ENCODE measurements at places on chromosomes 4 and X.
A peak's percentile ranks its signal among the peaks of the same experiment; 100 is the strongest.

- DNase-seq, result no peak
- H3K4me3 ChIP-seq, result no peak overlapping the region
- H3K27me3 ChIP-seq, result no peaks in the 10 kb centered on the region
These were observed 25.9 kb upstream of the RBPJ start for GRCh38 chr4:26294904-26295303.

- no peak overlapping the region for H3K4me3 ChIP-seq
- no peak overlapping the region for H3K27ac ChIP-seq
- H3K36me3 ChIP-seq, result peaks cover 12% of the 10 kb centered on the region
- H3K4me1 ChIP-seq, result no peaks in the 10 kb centered on the region
- DNase-seq, result no peak
These were observed 46.4 kb downstream of the IL13RA1 start for GRCh38 chrX:118773782-118774181.

DNA sequence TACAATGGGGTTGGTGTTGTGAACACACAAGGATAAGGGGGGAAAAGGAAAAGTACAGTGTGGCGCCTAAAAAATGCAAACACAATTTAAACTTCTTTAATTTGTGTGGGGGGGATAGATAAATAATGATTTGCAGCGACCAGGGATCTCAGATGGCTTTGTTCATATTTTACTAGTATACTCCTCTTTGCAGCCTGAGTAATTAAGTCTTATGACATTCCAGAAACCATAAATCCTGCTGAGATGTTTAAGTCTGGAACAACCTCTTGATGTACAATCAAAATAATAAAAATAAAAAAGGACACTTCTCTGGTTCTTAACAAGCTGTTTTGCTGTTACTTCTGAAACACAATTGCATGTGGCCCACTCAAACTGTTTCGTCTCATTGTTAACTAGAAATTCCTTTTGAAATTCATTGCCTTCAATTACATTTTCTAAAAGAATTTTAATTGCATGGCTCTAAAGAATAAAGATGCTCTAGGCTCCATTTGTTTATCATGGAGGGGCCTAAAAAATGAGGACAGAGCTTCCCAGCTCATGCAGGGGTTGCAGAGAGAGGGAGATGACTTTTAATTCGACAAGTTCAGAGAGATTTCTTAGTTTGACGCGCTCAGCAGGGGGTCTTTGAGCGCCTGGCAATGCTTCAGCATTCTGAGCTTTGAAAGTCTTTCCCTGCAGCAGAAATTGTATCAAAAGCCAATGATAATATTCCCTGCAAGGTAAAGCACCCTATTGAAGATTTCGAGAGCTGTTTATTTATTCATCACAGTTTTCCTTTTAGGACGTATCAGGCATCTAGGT lies 892.4 kb upstream of the TENM3 start:
- no peaks in the 10 kb centered on the region for H3K27me3 ChIP-seq
- no peak overlapping the region for H3K4me3 ChIP-seq
- H3K4me1 ChIP-seq, result no peaks in the 10 kb centered on the region
- no peak overlapping the region for H3K27ac ChIP-seq
- DNase-seq, result no peak

- no peak overlapping the region for H3K4me3 ChIP-seq
- no peaks in the 10 kb centered on the region for H3K4me1 ChIP-seq
- H3K27me3 ChIP-seq, result no peaks in the 10 kb centered on the region
- no peak overlapping the region for H3K27ac ChIP-seq
These were observed 189.5 kb downstream of the CENPC start for GRCh38 chr4:67355806-67356205.

DNA sequence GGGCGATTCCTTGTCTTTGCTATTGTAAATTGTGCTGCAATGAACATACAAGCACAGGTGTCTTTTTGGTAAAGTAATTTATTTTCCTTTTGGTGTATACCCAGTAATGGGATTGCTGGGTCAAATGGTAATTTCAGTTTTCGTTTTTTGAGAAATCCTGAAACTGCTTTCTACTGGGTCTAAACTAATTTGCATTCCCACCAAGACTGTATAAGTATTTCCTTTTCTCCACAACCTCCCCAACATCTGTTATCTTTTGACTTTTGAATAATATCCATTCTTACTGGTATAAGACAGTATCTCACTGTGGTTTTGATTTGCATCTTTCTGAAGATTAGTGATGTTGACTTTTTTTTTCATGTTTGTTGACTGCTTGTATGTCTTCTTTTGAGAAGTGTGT lies 2506.0 kb downstream of the PCDH7 start:
- H3K27ac ChIP-seq, result no peak overlapping the region
- no peaks in the 10 kb centered on the region for H3K36me3 ChIP-seq
- no peaks in the 10 kb centered on the region for H3K27me3 ChIP-seq
- no peaks in the 10 kb centered on the region for H3K4me1 ChIP-seq
- no peak for DNase-seq
- no peak overlapping the region for H3K4me3 ChIP-seq

- H3K36me3 ChIP-seq, result no peaks in the 10 kb centered on the region
- H3K27me3 ChIP-seq, result no peaks in the 10 kb centered on the region
- H3K4me3 ChIP-seq, result no peak overlapping the region
- peaks cover 22% of the 10 kb centered on the region for H3K4me1 ChIP-seq
- H3K27ac ChIP-seq, result no peak overlapping the region
These were observed 13.3 kb downstream of the PDZD4 start for GRCh38 chrX:153816831-153817690.

DNA sequence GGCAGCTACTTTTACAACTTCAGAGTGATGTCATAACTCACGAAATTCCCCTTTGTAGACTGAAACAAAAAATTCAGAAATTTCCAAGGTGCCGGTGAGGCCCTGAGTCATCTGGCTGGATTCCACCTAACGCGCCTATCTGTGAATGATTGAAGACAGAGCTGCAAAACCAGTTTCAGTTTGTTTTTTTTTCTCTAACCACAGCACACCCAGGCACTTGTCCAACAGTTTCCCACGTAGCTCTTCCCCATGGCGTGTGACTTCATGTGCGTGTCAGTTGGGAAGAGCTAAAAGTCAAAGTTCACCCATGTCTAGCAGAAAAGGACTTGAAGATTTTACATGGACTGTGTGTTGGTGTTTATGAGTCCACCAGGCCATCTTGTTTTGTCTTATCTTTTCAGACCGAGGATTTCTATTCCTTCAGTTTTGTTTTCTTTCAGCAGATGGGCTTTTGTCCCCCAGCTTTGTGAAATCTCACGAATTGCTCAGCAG lies 16.4 kb downstream of the TCEANC start:
- H3K4me3 ChIP-seq, result peak overlapping the region; percentile 6
- no peak for DNase-seq
- H3K27me3 ChIP-seq, result no peaks in the 10 kb centered on the region
- H3K27ac ChIP-seq, result no peak overlapping the region
- no peaks in the 10 kb centered on the region for H3K4me1 ChIP-seq
- H3K36me3 ChIP-seq, result no peaks in the 10 kb centered on the region

DNA sequence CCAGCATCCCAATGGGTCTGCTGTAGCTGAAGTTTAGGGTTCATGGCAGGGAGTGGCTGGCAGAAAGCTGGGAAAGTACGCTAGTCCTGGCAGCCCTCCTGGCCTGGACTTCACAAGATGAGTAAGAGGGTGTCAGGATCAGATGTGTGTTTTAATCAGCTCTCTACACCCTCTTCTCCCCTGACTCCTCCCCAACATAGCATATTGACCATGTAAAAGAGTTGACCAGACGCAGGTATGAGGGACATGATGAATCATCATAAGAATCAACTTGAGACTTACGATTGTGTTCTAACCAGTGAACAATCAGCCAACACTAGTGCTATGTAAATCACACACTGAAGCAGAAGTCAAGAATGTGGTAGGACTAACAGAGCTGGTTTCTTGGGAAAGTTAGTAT lies 5.3 kb downstream of the SOWAHB start:
- no peak for DNase-seq
- H3K4me1 ChIP-seq, result no peaks in the 10 kb centered on the region
- no peak overlapping the region for H3K27ac ChIP-seq
- no peaks in the 10 kb centered on the region for H3K27me3 ChIP-seq
- no peaks in the 10 kb centered on the region for H3K36me3 ChIP-seq
